ENCODE measurements at places on chromosomes 3 and 15. TPM values are rescaled to one million over a fixed set of nuclear protein-coding genes. Genes with fewer than 3 reads are reported as not detected.

GRCh38 chr15:33112541-33113105 is 81.9 kb downstream of the FMN1 start:
- H3K4me3 ChIP-seq = no peak overlapping the region
- H3K27me3 ChIP-seq = peaks cover 7% of the 10 kb centered on the region
- H3K4me1 ChIP-seq = no peaks in the 10 kb centered on the region
- no peak for DNase-seq
- H3K36me3 ChIP-seq = no peaks in the 10 kb centered on the region

DNA sequence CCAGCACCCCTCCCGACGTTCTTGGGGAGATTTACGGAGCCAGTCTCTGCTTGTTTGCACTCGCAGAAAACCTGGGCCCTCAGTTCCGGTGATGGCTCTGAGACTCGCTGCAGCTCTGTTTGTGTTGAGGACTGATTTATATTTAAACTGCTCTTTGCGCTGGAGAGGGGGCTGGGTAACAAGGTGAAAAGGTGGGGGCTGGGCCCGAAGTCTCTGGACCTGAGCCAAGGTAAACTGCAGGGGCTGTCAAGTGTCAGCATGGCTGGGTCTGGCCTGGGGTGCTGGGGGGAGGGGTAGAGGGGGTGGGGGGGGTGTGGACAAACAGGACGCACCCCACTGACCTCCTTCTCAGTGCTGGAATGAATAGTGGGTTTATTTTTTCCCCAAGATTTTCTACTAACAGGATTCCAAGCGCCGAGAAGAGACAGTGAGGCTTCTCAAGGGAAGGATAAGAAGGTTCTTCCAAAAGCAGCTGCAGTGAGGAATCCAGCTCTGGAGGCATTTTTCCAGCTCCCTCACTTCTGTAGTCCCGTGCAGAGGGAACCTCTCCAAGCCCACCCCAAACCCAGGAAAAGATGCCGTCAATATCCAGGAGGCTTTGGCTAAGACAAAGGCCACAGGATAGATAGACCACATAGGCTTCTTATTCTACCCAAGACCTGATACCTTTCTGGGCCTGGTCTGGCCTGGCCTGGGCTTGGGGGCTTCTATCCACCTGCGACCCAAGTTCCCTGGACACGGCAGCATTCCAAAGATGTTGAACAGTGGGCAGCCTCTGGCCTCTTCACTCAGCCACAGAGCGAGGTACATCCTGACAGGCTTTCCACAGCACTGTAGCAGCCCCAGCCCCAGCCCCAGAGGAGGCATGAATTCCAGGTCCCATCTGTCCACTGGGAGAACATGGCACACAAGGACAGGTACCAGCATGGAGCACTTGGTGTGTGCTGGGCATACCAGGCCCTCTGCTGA is 938 bp upstream of the SLCO2A1 start:
- DNase-seq = no peak
- H3K27ac ChIP-seq = no peak overlapping the region
- peaks cover 46% of the 10 kb centered on the region for H3K27me3 ChIP-seq
- H3K36me3 ChIP-seq = no peaks in the 10 kb centered on the region
- H3K4me3 ChIP-seq = peak overlapping the region; percentile 10

DNA sequence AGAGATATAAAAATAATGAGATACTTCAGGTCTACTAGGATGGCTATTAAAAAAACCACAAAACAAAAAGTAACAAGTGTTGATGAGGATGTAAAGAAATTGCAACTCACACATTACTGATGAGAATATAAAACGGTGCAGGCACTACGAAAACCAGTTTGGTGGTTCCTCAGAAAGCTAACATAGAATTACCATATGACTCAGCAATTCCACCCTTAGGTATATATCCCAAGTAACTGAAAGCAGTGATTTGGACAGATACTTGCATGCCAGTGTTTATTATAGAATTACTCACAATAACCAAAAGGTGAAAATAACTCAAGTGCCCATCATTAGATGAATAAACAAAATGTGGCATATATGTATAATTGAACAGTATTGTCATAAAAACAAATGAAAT is 87.5 kb upstream of the MELTF start:
- no peaks in the 10 kb centered on the region for H3K27me3 ChIP-seq
- H3K4me1 ChIP-seq = peaks cover 1% of the 10 kb centered on the region
- H3K36me3 ChIP-seq = peaks cover 26% of the 10 kb centered on the region
- H3K27ac ChIP-seq = no peak overlapping the region

DNA sequence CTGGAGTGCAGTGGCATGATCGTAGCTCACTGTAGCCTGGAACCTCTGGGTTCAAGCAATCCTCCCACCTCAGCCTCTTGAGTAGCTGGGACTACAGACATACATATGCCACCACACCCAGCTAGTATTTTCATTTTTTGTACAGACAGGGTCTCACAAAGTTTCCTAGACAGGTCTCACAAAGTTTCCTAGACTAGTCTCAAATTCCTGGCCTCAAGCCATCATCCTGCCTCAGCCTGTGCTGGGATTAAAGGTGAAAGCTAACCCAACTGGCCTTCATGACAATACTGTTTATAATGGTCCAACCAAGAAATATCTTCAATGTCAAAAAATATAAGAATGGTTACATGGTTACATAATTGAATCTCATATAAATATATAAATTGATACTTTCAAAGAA is 24.0 kb downstream of the GPR176 start:
- no peak overlapping the region for H3K4me3 ChIP-seq
- no peak for DNase-seq
- no peaks in the 10 kb centered on the region for H3K4me1 ChIP-seq
- H3K27me3 ChIP-seq = peaks cover 22% of the 10 kb centered on the region
- no peak overlapping the region for H3K27ac ChIP-seq

GRCh38 chr3:62569609-62570008 is 196.3 kb upstream of the FEZF2 start:
- H3K4me1 ChIP-seq = no peaks in the 10 kb centered on the region
- no peak overlapping the region for H3K27ac ChIP-seq
- DNase-seq = no peak

DNA sequence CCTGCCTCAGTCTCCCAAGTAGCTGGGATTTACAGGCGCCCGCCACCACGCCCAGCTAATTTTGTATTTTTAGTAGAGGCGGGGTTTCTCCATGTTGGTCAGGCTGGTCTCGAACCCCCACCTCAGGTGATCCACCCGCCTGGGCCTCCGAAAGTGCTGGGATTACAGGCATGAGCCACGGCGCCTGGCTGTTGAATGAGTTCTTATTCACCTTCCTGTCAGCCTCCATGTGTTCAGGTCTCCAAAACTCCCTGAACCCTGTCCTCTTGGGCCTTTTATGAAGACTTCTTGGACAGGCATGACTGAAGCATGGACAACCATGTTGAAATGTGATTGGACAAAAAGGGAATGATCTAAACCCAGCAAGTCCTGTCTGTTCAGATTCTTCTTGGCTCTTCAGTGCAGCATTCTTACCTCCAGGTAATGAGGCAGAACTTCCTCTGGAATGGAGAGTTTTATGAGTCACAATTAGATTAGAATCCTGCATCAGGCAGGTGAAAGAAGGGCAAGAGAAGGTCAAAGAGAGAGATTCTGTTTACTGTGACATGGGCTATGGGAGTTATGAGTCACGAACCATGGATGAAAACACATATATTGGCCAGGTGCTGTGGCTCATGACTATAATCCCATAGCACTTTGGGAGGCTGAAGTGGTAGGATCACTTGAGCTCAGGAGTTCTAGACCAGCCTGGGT is 23.1 kb upstream of the EIF4A2 start:
- H3K4me1 ChIP-seq = no peaks in the 10 kb centered on the region
- no peaks in the 10 kb centered on the region for H3K27me3 ChIP-seq
- no peak overlapping the region for H3K4me3 ChIP-seq
- no peaks in the 10 kb centered on the region for H3K36me3 ChIP-seq
- DNase-seq = no peak

GRCh38 chr3:78993375-78993774 is 774.4 kb downstream of the ROBO1 start:
- no peak overlapping the region for H3K27ac ChIP-seq
- H3K4me1 ChIP-seq = no peaks in the 10 kb centered on the region
- no peaks in the 10 kb centered on the region for H3K27me3 ChIP-seq
- no peaks in the 10 kb centered on the region for H3K36me3 ChIP-seq
- H3K4me3 ChIP-seq = no peak overlapping the region
- no peak for DNase-seq

- H3K27ac ChIP-seq = no peak overlapping the region
- peaks cover 2% of the 10 kb centered on the region for H3K36me3 ChIP-seq
- no peaks in the 10 kb centered on the region for H3K4me1 ChIP-seq
- DNase-seq = no peak
Observed at GRCh38 chr3:31057891-31058290, 163.4 kb upstream of the GADL1 start.

DNA sequence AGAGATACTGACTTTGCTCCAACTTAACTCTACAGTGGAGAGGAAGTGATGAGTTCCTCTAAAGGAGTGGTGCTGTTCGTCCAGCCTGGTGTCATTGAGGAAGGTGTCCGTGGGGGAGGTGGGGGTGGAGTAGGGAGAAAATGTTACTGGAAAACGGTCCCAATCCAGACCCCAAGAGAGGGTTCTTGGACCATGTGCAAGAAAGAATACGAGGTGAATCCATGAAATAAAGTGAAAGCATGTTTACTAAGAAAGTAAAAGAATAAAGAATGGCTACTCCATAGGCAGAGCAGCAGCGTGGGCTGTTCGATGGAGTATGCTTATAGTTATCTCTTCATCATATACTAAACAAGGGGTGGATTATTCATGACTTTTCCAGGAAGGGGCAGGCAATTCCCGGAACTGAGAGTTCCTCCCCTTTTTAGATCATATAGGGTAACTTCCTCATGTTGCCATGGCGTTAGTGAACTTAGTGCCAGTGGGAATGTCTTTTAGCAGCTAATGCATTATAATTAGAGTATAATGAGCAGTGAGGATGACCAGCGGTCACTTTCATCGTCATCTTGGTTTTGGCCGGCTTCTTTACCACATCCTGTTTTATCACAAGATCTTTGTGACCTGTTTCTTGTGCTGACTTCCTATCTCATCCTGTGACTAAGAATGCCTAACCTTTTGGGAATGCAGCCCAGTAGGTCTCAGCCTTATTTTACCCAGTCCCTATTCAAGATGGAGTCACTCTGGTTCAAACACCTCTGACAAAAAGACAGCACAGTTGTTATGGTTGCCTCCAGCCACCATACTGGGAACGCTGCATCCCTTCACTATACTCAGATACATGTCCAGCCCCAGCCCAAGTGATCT is 38.6 kb downstream of the CLEC3B start:
- peak overlapping the region; percentile 81 for H3K27ac ChIP-seq
- DNase-seq = peak; percentile 74
- peak overlapping the region; percentile 47 for H3K4me3 ChIP-seq
- H3K27me3 ChIP-seq = peaks cover 8% of the 10 kb centered on the region

- H3K4me3 ChIP-seq = peak overlapping the region; percentile 40
- H3K4me1 ChIP-seq = peaks cover 69% of the 10 kb centered on the region
- peak overlapping the region; percentile 96 for H3K27ac ChIP-seq
- no peaks in the 10 kb centered on the region for H3K36me3 ChIP-seq
- DNase-seq = peak; percentile 81
- H3K27me3 ChIP-seq = no peaks in the 10 kb centered on the region
Observed at GRCh38 chr15:78103406-78104118, 11.2 kb downstream of the SH2D7 start.

DNA sequence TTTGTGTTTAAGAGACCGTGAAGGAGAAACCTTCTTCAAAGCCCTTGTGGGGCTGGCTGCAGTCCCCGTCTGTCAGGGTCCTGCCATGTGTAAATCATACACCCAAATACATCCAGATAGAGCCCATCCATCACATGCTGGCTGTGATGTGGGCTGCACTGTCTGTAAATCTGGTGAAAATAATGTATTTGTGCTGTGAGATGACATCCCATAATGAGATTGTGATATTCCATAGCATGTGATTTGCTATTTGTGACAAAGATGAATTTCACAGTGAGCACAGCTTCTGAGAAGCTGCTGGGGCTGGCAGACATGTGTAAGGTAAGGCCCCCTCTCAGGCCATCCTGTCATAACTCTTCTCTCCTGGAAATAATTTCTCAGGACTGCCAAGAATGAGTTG is 114.3 kb upstream of the MB21D2 start:
- no peak overlapping the region for H3K4me3 ChIP-seq
- no peaks in the 10 kb centered on the region for H3K36me3 ChIP-seq
- H3K27me3 ChIP-seq = peaks cover 7% of the 10 kb centered on the region
- no peak for DNase-seq
- no peak overlapping the region for H3K27ac ChIP-seq

GRCh38 chr3:64805248-64805647 is 117.4 kb upstream of the ADAMTS9 start:
- no peaks in the 10 kb centered on the region for H3K27me3 ChIP-seq
- H3K27ac ChIP-seq = no peak overlapping the region
- DNase-seq = no peak
- H3K36me3 ChIP-seq = no peaks in the 10 kb centered on the region

DNA sequence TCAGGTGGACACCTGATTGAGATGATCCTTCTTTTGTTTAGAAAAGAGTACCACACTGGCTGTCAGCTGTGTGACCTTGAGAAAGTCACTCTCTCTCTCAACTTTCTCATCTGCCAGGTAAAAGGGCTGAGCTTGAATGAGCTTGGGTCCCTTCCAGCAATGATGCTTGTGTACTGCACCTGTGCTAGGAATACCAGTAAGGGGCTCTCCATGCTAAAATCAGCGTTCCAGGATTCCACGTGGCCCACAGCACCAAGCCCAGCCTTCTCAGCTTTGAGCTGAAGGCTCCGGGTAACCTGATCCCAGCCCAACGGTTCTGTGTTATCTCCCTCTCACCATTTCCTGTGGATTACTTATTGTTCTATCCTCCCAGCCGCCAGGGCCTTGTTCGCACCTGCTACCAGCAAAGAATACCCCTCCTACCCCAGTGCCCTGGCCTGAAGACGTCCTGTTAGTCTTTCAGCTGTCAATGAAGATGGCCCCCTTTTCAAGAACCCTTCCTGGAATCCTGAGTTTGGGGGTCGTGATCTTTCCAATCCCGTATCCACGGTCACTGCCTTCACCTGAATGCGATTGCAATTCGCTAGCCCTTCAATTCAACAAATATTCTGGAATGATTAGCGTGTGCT is 54.2 kb upstream of the CGNL1 start:
- H3K4me3 ChIP-seq = no peak overlapping the region
- no peaks in the 10 kb centered on the region for H3K27me3 ChIP-seq
- no peak for DNase-seq
- H3K27ac ChIP-seq = no peak overlapping the region
- peaks cover 7% of the 10 kb centered on the region for H3K4me1 ChIP-seq
- no peaks in the 10 kb centered on the region for H3K36me3 ChIP-seq

DNA sequence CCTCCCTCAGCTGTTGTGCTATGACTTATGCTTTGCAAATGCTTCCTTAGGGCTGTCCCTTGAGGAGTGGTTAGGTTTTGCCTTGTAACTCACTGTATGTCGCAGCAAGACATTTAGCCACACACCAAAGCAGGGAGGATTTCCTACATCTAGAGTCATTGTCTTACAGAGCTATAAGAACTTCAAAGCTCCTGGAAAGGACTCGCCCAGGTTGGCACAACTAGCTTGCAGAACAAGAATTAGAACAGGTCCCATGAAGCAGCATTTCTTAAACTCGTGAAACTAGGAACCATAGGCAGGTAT is 19.4 kb upstream of the ACAP2 start:
- H3K27ac ChIP-seq = no peak overlapping the region
- H3K4me1 ChIP-seq = peaks cover 13% of the 10 kb centered on the region
- peaks cover 4% of the 10 kb centered on the region for H3K27me3 ChIP-seq
- H3K4me3 ChIP-seq = no peak overlapping the region
- DNase-seq = no peak

ROBO1 gene
- 0.55 TPM for total RNA-seq
